Lung microvascular endothelial cell (primary cell): ENCODE measurements at places on chromosomes 11 and 22. TPM values are rescaled to one million over a fixed set of nuclear protein-coding genes. Genes with fewer than 3 reads are reported as not detected.

Gene MS4A6E
- not detected in 2 replicates for total RNA-seq

- DNase-seq: no peak
These were observed 257.0 kb upstream of the C11orf87 start for GRCh38 chr11:109165035-109165434.

Gene ALDH3B2
- total RNA-seq: not detected in 2 replicates

- DNase-seq: no peak
These were observed 118.9 kb upstream of the NECTIN1 start for GRCh38 chr11:119847853-119848252.

- no peak for DNase-seq
These were observed 9.6 kb downstream of the PARVB start for GRCh38 chr22:44033694-44034093.

Gene TMEM45B
- total RNA-seq: 0.99 and 1.3 TPM in 2 replicates

- DNase-seq: no peak
These were observed 49.1 kb upstream of the LYVE1 start for GRCh38 chr11:10617551-10617950.

DNA sequence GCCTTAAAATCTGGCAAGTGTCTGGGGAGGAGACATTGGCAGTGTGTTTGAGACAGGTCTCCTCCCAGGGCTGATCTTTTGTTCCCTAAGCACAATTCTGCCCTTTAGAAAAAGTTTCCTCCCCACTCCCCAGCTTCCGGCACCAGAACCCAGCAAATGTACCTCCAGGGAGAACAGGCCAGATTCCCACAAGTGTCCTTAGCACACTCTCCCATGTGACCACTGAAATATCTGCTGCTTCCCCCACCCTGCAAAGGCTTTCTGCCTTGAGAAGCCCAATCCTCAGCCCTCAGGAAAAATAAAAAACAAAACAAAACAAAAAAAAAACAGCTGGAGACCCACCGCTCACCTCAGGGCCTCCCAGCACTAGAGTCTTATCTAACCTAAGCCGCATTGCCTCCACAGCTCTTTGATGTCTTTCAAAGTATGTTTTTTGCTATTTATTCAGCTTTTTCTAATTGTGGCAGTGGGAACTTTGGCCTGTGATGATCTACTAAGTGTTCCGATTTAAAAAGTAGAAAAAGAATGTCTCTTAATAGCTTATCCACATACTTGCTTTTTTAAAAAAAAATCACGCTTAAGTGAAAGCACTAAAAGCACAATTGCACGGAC, 29.0 kb upstream of the FBLN1 start:
- DNase-seq: no peak

DNA sequence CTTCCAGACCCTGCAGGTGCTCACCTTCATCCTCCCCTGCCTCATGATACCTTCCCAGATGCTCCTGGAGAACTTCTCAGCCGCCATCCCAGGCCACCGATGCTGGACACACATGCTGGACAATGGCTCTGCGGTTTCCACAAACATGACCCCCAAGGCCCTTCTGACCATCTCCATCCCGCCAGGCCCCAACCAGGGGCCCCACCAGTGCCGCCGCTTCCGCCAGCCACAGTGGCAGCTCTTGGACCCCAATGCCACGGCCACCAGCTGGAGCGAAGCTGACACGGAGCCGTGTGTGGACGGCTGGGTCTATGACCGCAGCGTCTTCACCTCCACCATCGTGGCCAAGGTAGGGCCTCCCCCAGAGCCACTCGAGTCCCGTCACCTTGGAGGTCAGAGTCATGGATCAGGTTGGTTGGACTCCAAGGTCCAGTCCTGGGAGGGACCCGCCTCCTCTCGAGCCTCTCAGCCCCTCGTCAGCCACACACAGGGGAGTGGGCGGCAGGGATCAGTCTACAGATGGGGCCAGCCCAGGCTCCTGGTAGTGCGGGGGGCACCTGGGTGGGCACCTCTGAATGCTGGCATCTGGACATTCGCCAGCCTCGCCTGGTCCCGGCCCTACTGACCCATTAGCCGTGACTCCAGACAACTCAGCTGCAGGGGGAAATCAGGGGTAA, 34.8 kb upstream of the SLC22A12 start:
- DNase-seq: no peak

DNA sequence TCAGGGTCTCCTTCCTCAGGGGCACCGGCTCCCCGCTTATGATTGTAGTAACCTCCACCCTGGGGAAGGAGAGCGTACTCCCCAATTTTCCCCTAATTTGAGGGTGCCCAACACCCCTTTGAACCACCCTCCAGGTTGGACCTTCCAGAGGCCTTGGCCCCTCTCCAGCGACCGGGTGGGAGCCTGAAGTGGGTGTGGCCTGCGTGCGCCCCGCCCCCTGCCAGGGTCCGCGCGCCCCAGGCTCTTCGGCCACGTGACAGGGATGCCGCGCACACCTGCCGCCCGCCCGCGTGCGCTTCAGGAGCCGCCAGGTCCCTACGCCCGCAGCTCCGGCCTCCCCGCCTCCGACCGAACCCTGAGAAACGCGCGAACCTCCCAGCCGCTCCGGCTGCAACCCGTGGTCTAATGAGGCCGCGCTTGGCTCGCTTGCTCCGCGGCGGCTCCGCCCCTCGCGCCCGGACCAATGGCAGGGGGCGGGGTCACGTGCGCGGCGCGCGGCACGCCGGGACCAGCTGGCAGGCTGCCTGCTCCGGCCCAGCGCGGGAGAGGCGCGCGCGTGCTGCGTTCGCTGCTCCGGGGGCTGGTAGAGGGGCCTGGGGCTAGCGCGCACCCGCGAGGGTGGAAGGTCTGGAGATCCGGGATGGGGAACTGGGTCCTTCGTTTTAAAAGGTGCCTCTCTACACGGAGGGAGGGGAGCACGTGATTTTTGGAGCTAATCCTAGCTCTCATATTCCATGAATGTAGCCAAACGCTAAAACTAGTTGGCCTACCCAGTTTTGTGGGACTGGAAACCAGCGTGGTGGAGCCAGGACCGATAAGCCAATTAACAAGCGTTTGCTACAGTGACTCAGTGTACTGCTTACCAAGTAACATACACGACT, at the start of gene FOXRED2:
Gene FOXRED2 (minus strand): TSS at position 404 of the 881 bp plus-strand sequence. CDS start 618 bp downstream, outside the sequence.
- peak; percentile 85 for DNase-seq

GRCh38 chr22:35367331-35367886, 13.5 kb upstream of the HMOX1 start:
- no peak for DNase-seq

Gene VSIG10L2
- not detected in 2 replicates for total RNA-seq

GRCh38 chr11:76153571-76153923, 52.8 kb downstream of the WNT11 start:
- DNase-seq: no peak

Gene ELFN2
- total RNA-seq: under 0.01 TPM in 1 of 2 replicates, not detected in the other

- peak; percentile 7 for DNase-seq
These were observed 7.0 kb downstream of the CD3E start for GRCh38 chr11:118311518-118311917.

GRCh38 chr11:43786016-43786415, 94.6 kb upstream of the ALKBH3 start:
- no peak for DNase-seq

GRCh38 chr11:69027704-69028372, 14.8 kb upstream of the MRGPRF start:
- no peak for DNase-seq

DNA sequence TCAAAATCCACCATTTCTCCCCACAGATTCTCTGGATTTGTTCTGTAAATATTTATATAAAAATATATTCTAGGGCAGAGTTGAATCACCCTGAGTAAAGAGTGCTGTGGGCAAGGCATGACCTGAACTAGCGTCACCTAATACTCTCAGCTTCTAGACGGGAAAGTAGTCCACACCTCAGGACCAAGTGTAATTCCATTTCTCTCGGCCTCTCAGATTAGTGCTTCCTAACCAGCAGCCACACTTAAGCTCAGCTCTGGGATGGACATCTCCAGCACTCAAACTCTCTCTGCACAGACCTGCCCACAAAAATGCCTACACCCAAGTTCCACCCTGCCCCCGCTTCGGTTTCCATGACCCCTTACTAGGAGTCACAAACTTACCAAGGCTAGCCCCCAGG, 5.3 kb downstream of the SPTBN2 start:
- no peak for DNase-seq

DNA sequence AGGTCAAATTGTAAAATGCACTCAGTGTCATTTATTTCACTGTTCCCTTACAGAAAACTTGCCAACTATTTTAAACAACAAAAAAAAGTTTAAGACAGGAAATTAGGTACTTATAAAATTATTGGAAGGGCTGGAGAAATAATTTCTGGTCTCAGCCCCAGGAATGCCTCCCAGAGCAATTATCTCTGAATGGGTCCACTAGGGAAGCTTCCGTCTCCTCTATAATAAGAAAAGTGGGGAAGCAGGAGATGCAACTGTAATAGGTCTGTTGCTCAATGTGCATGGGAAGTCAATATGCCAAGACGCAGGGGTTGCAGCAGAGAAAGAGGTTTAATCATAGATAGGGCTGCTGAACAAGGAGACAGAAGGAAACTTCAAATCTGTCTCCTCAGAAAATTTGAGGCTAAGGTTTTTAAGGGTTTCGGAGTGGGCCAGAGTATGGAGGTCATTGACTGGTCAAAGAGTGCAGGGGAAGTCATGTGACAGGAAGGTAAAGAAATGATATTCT, 10.9 kb upstream of the RNF141 start:
- DNase-seq: no peak

DNA sequence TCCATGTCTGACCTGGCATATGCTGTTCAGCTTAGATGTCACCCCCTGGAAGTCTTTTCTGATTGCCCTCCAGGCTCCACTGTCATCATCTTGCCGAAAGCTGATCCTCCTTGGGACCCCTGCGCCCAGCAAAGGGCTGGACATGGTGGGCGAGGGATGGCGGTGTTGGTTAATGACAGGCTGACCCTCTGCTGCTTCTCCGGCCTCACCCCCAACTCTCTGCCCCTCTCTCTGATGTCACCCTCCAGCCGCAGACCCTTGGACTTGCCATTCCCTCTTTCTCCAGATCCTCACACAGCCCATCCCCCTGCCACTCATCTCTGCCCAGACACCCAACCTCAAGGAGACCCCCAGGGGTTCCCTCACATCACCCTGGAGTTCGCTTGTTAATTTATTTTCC, 2.3 kb downstream of the EHBP1L1 start:
- DNase-seq: no peak

DNA sequence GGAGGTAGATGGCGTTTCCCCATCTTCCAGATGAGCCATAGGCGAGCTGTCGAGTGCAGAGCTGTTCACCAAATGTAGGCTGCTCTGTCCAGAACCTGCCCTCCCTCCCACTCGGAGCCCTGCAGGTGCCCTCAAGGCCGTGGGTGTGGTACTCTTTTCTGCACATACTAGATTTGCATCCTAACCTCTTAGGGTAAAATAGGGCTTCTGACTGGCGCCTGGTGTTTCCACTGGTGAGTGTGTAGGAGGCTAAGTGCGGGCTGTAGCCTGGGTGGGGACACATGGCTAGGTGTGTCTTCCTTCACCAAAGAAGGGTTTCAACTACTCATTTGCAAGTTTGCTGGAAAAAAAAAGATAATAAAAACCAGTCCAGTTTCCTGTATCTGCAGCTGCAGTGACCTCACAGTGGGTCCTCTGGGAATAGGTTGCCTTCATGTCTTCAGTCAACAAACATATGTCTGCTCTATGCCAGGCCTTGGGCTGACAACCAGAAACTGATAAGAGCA, 8.5 kb downstream of the BIK start:
- DNase-seq: no peak

Gene OR51B4
- total RNA-seq: not detected in 2 replicates

GRCh38 chr22:38940811-38941384, 16.5 kb upstream of the APOBEC3A start:
- no peak for DNase-seq

Gene DDIAS
- total RNA-seq: 1.8 and 3.5 TPM in 2 replicates

GRCh38 chr11:128342511-128343134, 244.7 kb downstream of the ETS1 start:
- peak; percentile 99 for DNase-seq

GRCh38 chr11:43376594-43376993, 17.9 kb downstream of the TTC17 start:
- no peak for DNase-seq

Gene CREB3L1
- total RNA-seq: under 0.01 and 0.20 TPM in 2 replicates

Gene NXPE1
- total RNA-seq: not detected in 2 replicates

DNA sequence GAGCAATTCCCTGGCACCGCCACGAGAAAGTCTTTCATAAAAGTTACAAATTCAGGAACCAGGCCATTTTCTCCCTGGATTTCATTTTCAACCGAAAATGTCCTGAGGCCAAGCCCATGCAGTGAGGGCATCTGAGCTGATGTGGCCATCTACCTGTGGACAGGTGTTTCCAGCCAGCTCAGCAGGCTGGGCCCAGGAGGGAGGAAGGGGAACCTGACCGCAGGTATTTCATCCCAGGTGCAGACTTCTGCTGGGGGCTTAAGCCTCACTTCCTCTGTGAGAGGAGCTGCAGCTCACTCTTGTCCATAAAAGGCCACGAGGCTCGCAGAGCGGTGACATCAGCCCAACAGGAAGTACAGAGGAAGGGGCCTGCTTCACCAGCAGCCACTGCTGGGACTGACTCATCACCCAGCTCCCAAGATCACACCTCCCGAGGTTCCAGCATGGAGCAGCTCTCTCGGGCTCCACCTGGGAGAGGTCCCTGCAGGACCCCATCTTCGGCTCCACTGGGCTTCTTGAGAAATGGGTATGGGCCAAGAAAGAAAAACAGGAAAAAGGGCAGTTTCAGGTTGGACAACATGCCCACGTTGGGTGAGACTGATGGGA, 56.4 kb downstream of the MYH9 start:
- peak; percentile 98 for DNase-seq

- peak; percentile 8 for DNase-seq
These were observed 401.0 kb downstream of the LARGE1 start for GRCh38 chr22:33519071-33519973.

GRCh38 chr22:33337524-33337923, 279.3 kb upstream of the SYN3 start:
- DNase-seq: no peak

DNA sequence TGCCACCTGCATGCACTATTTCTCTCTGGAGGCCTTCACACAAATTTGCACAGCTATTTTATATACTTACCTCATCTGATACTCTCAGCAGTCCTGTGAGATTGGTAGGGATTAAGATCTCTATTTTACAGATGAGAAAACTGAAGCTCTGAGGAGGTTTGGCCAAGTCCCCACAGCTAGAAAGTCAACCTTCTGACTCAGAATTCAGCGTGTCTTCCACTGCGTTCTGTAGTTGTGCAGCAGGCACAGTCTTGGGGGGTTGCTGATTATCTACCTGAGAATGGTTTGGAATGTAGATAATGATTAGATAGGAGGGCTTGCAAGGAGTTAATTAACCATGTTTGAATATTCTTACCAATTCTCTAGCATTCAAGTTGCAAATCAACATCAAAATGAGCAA, 2.5 kb upstream of the SORL1 start:
- no peak for DNase-seq

DNA sequence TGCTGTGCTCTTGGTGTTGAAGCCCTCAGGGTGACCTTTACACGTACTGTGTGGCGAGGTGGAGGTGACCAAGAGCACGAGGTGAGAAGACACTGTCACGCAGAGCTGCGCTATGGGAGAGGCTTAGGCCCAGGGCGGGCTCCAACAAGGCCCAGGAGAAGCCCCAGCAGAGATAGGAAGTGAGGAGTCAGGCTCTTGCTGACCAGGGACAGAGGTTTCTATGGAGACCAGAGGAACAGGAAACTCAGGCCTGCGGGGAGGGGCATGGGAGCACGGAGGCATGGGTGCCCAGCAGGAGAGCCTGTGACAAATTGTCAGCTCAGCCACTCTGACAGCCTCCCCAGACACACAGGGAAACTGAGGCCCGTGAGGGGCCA, 15.8 kb downstream of the DGKZ start:
- DNase-seq: peak; percentile 94

Gene TPBGL
- total RNA-seq: not detected in 2 replicates
